ENCODE measurements at places on chromosomes 1 and 21.
A peak's percentile ranks its signal among the peaks of the same experiment; 100 is the strongest.

- no peak for DNase-seq
Observed at GRCh38 chr1:1425753-1426495, 4.8 kb upstream of the ANKRD65 start.

GRCh38 chr1:158362482-158362881, 8.8 kb downstream of the CD1E start:
- no peak for DNase-seq

DNA sequence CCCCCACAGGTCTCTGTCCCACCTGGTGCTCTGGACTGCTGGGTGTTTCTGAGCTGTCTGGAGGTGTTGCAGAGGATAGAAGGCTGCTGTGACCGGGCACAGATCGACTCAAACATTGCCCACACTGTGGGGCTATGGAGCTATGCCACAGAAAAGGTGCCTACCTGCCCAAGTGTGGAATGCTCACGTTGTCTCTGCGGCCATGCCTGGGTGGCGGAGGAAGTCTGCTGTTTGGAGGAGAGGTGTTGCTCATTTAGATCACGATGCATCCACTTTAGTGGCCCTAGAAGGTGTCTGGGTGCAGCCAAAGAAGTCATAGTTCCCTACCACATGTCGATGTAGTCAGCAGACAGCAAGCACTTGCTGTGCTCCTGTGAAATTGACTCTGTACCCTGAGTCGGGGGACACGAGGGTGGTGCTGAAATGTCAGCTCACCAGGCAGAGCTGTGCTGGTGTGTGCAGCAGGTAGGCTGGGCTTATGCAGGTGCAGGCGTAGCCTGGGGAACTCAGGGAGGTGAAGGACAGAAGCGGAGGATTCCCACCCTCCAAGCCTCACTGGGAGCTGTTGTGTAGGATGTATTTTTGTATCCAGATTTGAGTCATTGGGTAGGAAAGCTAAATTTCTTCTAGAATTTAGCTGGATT, 32.8 kb upstream of the PWP2 start:
- no peak for DNase-seq

DNA sequence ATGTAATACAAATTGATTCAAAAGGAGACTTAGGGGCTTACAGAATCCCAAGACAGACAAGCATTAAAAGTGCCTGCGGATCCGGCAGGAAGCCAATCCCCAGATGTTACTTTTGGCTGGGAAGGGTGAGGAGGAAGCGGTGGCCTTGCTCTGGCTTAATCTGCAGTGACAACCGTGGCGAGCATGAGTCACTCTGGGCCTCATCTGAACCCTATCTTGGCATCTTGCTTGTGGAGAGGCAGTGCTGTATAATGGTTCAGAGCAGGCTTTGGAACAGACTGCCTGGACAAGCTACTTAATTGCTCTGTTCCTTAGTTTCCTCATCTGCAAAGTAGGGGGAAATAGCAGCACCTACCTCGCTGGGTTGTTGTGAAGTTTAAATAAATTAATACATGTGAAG, 74.1 kb downstream of the XCL2 start:
- DNase-seq, result no peak

DNA sequence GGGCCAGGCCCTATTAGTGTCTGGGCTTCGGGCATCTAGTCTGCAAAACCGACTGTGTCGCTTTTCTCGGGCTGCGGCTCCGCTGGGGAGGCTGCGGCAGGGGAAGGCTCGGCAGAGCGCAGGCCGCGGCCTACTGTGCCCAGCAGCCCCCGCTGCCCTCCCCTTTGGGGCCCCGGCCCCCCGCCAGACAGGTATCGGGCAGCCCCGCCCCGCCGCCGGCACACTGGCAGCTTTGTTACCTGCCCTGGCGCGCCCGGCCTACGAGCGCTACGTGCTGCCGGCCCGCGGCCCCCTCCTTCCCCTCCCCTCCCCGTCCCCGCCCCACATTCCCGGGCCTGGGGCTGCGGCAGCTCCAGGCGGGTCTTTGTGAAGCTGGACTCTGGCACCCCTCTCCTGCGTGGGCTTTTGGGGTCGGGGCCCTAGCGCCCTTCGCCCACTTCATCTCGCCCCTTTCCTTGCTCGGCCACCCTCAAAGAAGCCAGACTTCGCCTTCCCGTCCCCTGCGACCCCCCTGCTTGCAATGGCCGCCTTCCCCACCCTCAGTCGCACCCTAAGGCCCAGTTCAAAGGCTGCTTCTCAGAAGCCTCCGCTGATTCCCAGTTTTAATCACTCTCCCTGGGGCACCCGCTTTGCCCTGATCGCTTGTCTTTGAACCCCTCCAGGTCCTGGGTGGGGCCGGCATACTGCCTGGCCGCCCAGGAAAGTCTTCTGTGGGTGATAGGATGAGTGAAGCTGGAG, 48.9 kb upstream of the SLC2A1 start:
- DNase-seq, result no peak

- DNase-seq, result no peak
Observed at GRCh38 chr1:90175490-90176167, 180.7 kb downstream of the ZNF326 start.

DNA sequence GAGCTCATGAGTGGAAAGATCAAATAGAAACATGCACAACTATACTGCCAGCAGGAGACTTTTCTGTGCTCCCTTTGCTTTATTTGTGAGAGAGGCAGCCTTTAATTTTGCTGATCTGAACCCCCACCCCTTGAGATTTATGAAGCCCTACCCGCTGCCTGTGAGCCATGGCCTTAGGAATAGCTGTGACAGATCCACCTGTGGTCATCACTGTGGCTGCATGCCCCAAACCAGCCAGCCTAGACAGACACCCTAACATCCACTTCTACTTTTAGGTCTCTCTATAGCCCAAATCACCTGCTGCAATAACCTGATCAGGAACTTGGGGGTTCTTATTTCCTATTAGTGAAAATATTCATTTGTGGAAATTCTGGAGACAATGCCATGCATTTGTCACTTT, 196.2 kb downstream of the C1orf94 start:
- DNase-seq, result no peak

DNA sequence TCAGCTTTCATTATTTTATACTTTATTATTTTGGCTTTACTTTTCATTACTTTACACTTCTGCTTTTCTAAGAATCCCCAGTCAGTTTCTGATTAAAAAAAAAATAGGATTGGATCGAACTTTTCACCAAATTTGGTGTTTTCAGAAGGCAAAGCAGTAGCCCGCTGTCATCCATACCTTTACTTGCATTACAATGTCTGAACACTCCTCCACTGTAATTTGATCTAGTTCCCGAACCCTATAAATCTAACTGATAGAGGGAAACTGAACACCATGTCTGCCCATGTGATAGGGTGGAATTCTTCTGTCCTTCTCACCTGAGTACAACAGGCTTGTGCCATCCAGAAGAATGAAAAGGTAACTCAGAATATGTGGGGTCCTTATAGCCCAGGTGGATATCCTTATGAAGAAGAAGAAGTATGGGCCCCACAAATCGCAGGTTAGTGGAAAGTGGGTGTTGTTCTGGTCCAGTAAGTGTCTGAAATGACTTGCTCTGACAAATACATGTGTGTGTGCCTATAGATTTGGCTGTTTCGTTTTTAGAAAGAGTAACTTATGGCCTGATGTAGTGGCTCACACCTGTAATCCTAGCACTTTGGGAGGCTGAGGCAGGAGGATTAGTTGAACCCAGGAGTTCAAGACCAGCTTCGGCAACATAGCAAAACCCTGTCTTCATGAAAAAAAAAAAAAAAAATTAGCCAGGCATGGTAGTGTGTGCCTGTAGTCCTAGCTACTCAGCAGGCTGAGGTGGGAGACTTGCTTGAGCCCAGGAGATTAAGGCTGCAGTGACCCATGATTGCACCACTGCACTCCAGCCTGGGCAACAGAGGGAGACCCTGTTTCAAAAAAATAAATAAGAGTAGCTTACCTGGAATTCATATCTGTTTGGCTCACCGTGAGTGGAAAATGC, 26.6 kb upstream of the CDC14A start:
- DNase-seq, result no peak

GRCh38 chr1:234879147-234880080, 249.2 kb downstream of the TOMM20 start:
- DNase-seq, result no peak

GRCh38 chr1:174018565-174018964, 3.6 kb downstream of the RC3H1 start:
- no peak for DNase-seq

GRCh38 chr1:205933671-205934618, 9.3 kb downstream of the SLC26A9 start:
- no peak for DNase-seq

DNA sequence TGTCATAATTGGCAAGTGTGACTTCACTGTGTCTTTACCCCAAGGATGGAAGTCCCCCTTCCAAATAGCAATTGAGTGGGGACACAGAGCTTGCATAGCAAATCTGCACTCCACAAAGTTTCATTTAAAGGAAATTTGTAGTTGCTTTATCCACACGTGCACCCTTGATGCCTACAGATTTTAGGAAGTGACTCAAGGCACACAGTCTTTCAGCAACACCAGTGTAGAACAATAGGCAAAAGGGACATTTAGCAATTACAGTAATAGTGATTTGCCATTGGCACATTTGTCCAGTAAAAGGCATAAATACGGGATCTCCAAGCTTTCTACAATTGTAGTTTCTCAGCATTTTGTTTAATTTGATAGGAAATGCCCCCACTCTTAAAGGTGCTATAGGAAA, 43.4 kb upstream of the KAZN start:
- DNase-seq, result no peak

- peak; percentile 14 for DNase-seq
Observed at GRCh38 chr1:152869808-152870419, 8.2 kb upstream of the SMCP start.

DNA sequence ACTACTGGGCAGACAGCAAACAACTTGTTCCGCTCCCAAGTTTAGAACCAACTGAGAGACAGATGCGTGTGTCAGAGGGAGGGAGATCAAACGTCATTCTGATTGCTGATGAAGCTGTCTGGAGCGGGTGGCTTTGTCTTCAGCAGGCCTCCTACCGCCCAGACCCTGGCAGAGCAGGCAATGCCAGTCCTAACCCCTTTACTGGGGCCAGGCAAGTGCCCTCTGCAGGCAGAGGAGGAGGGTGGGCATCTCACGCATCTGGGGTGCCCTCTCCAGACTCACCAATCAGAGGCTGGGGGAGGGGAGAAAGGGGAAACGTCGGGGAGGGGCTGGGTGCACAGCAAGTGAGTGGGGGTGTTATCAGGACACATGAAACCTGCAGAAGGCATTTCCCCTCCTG, 126.6 kb downstream of the ACTL8 start:
- no peak for DNase-seq

- DNase-seq, result no peak
Observed at GRCh38 chr1:101379950-101380349, 143.1 kb downstream of the S1PR1 start.

DNA sequence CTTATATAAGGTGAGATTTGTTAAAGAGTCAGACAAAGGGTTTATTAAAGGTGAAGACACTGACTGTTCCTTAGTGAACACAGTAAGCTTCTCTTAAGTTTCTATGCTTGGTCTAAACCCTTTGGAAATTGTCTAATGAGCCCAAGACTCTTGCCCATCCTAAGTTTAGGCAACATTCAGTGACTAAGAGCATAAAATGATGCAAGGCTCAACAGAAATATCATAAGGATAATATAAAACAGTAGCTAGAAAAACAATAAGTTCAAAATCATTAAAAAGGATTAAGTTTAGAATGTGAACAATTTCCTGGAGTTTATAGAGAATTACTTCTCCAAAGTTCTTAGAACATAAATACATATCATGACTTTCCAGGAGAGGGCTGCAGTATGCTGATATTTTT, 108.9 kb upstream of the PDC start:
- no peak for DNase-seq

DNA sequence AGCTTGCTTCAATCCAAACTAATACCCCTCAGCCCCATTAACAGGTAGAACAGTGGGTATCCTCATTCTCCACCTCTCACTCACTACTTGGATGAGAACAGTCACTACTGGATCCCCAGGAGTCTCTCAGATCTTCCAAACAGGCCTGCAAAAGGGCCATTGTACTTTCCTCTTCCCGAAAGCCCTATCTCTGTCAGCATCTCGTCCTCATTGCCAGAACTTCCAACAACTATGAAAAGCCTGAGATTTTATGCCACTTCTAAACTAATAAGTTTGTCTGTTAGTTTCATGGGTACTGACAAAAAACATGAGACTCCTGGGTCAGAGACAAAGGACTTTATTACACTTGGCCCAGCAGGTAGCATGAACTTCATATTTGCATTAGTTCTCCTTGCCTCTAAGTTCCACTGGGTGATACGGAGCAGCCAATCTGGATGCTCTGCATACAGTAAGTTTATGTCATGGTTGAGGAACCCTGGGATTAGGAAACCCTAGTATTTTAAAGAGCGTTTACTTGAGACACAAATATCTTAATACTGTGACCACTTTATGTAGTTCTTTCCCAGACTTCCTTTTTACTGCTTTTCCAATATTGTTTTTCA, 38.1 kb downstream of the VANGL2 start:
- DNase-seq, result no peak

- no peak for DNase-seq
Observed at GRCh38 chr1:209853676-209854075, 25.9 kb downstream of the UTP25 start.

DNA sequence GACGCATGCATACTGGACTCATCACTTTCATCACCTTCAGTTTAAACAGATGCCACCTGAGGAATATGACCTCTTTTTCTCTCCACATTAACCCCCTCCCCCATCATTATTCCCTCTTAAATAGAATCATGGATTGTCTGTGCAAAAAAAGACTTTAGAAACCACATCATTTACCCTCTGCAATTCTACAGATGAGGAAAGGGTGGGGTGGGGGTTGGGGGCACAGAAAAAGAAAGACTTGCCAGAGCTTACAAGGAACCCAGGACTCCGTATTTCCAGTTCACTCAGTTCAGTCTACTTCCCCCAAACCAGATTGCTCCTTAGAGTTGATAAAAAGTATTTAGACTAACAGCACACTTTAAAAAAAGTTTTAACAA, 26.2 kb upstream of the NFIA start:
- no peak for DNase-seq

- no peak for DNase-seq
Observed at GRCh38 chr1:91596474-91596873, 95.8 kb downstream of the CDC7 start.

- DNase-seq, result no peak
Observed at GRCh38 chr1:111505641-111506119, 2.2 kb upstream of the ADORA3 start.

DNA sequence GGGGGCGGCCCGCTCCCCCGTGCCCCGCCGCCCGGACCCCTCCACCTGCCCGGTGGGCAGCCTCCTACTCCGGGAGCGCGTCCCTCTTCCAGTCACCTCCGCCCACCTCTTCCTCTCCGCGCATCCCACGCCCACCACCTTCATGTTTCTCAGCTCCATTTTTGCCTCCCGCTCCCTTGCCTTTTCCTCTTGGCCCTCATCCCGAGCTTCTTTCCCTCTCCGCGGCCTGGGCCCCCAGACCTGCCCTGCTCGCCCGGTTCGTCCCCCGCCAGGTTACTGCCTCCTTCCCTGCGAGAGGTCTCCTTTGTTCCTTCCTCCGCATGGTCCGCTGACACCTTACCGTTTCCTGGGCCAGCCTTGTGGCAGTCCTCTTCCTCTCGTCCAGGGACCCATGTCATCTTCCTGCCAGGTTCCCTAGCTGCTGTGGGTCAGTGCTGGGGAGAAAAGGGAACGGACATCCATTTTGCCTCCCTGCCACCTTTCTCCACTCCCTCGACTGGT, 563 bp downstream of the QSOX1 start:
- no peak for DNase-seq

Measured in T follicular helper cell (primary cell).